Stimulated activated CD4-positive, alpha-beta T cell treated with anti-CD3 and anti-CD28 coated beads, Interleukin-1b, Interleukin-23, amount 100 ng/mL, for 1 hour (primary cell): ENCODE measurements at places on chromosomes 5 and 9.

- no peak for DNase-seq
Observed at GRCh38 chr5:177233206-177233605, 70.3 kb downstream of the RAB24 start.

DNA sequence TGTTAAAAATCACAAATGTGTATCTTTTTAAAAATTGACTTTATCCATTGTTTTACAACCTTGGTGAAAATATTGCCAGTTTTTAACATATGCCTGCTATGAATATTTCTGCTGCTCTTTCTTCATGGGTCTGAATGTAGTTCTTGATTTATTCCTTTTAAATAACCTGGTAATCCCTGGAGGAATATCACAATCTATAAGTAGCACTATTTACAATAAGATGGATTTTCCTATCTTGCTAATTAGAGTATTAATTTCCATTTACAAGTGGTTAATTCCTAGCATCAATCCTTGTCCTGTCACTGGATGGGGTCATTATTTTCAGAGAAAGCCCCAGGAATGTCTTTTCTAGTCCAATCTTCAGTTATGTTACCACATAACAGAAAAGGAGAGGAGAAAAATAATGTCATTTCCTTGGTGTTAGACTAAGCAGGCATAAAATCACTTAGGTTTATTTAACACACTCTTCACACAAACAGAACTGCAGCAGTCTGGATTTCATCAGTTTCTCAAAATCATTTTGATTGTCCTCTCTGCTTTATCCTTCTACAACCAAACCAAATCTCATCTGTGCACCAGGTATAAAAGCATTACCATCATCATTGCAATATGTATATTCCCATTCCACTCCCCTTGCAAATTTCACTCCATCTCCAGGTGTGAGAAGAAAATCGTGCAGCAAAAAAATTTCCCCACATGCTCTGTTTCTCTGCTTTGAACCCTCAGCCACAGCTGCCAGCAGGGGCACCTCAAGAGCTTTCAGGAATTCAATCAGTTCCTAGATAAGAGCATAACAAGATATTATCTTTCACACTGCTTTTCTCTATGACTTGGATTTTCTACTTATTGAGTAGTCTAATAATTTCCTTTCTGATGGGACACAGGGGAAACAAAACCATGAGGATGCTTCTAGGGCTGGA lies 204.1 kb downstream of the SEC61B start:
- no peak for DNase-seq

- no peak for DNase-seq
Observed at GRCh38 chr5:177354711-177355110, 3.0 kb upstream of the RGS14 start.

DNA sequence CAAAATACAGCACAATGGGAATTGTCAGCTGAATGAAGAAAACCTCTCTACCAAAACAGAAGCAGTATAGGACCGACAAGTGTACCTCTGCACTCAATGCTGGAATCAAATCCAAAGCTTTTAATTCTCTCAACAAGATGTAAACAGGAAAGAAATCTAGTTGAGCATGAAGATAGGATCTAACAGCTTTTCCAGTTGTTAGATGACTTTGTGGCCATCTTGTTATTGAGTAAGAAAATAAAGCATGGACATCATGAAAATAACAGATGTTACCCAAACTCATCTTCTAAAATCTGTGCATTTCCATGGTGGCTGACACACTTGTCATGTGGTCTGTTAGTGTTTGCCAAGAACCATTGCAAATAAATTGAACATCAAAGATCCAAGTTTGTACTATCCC lies 34.7 kb downstream of the SREK1 start:
- DNase-seq, result no peak

DNA sequence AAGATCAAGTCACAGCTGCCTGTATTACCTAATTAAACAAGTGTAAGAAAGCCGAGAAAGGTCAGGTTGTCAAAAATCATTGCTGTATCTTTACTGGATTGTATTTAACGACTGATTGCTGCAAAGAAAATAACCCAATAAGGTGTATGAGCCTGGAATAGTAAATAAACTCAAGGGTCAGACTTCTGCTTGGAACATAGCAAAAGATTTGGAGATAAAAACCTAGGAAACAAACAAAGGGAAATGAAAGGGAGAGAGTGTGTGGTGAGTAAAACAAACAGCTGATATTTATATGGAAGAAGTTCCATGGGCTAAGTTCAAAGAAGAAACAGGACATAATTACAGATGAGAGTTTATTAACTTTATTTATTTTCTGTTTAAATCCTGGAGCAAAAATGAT lies 354.0 kb downstream of the TLR4 start:
- no peak for DNase-seq

DNA sequence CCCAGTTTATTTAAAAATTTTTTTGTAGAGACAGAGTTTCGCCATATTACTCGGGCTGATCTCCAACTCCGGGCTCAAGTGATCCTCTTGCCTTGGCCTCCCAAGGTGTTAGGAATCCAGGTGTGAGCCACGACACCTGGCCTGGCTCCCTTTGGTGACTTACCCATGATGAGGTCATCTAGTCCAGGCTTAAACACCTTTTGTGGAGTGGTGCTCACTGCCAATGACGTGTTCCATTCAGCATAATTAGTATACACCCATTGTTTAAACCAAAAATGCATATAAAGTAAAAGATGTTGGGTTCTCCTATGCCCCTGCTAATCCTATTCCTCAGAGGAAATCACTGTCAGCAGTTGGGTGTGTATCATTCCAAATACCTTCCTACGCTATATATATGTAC lies 91.0 kb downstream of the HSPA4 start:
- DNase-seq, result no peak
